ENCODE measurements at places on chromosomes 2 and 18. TPM values are rescaled to one million over a fixed set of nuclear protein-coding genes. Genes with fewer than 3 reads are reported as not detected.

- DNase-seq, result no peak
Observed at GRCh38 chr2:153462338-153462859, 16.2 kb downstream of the RPRM start.

GRCh38 chr2:223019390-223019930 lies 32.5 kb upstream of the KCNE4 start:
- DNase-seq, result no peak

DNA sequence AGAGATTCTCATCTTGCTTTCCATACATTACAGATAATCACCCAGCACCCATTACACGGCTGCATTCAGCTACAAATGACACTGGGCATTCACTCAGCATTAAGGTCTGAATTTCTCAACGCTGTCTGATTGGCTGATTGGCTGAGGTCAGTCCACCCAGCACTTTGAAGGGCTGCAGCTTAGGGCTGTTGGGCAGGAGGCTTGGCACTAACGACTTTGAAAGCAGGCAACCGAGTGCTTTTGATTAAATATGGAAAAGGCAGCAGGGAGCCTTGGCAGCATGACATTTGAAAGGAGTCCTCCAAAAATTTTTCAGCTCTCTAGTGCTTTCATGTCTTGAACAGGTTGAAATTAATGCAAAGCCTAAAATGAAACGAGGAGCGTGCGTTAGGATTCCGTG lies 253.0 kb downstream of the DCDC2C start:
- no peak for DNase-seq

DNA sequence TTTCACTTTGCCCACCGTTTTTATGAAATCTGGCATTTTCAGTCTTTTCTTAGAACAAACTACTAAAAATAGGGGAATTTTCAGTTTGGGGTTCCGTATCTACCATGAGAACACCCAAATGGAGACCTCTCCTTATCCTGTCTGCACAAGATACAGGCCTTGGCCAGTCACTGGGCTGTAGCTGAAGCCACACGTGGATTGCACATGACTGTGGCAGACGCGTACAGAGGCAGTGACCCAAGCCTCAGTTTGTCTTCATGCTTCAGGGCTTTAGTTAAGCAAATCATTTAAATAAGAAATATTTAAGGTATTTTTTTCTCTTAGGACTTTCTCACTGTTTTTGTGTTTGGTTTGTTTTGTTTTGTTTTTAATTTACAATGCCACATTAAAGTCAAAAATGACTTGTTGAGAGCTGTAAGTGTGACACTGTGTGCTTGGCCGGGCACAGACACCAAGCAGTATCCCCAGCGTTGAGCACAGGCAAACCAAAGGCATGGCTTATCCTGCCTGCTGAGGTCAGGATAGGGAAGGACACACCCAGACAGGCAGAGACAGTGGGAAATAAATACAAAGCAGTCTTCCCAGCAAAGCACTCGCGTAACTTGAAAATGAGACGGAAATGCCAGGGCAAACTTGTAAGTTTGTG lies 53.3 kb downstream of the TRAPPC12 start:
- no peak for DNase-seq

MC2R gene
- not detected for polyA plus RNA-seq

- no peak for DNase-seq
Observed at GRCh38 chr2:216858312-216858711, 1.6 kb downstream of the TNP1 start.

- DNase-seq, result no peak
Observed at GRCh38 chr2:132632000-132632649, 37.9 kb downstream of the LYPD1 start.

- no peak for DNase-seq
Observed at GRCh38 chr2:238706673-238707072, 141.2 kb upstream of the TWIST2 start.

DNA sequence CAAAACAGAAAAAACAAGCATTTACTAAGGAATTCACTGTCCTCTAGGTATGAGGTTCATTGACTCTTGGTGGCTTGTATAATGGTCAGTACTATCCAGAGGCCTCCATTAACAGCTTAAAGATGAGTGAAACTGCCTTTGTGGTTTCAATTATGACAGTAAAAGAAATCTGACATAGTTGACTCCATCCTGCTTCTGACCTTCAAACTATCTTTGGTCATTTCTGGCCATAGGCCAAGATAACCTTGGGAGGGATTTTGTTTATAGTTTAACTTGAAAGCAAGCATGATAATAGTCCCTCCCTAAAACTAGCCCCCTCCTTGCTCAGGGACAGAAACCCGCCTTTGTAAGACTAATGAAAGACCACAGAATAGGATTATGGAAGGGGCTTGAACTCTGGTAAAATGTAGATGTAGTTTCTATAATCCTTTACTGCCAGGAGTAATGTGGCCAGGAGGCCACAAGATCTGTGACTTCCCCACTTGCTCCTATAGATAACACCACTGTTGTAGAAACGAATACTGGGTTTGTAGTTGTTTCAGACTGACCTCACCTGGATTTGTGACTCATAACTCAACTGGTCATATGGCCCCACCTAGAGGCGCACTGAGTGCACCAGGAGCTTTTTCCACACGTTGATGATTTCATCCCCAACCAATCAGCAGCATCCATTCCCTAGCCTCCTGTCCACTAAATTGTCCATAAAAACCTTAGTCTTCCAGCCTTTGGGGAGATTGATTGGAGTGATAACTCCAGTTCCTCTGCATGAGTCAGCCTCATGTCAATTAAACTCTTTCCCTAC lies 8.6 kb upstream of the PLEKHM3 start:
- DNase-seq, result no peak

GRCh38 chr2:127678531-127678930 lies 3.2 kb upstream of the LIMS2 start:
- DNase-seq, result no peak

ZAP70 gene
- polyA plus RNA-seq, result 2.3 TPM

DSC2 gene
- polyA plus RNA-seq, result 47.2 TPM

GRCh38 chr18:35484034-35484433 lies 13.7 kb downstream of the INO80C start:
- no peak for DNase-seq

- DNase-seq, result no peak
Observed at GRCh38 chr18:45166836-45167551, 448.3 kb upstream of the SLC14A2 start.

DNA sequence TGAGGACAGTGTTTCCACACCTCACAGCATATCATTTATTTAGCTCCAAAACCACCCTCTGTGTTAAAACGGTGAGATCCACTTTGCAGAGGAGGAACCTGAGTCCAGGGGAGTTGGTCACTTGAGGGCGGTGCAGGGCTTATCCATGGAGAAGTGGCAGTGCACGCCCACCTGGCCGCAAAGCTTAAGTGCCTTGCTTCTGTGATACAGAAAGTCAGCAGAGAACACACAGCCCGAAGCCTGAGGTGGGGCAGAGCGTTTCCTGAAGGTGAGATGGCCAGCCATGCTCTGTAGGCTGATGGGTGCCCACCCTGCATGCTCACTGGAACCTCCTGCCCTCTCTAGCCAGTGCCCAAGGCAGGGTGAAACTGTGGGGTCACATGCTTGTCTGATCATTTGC lies 87.3 kb downstream of the SH3RF3 start:
- no peak for DNase-seq

- no peak for DNase-seq
Observed at GRCh38 chr2:102449370-102449974, 23.6 kb upstream of the SLC9A4 start.

GRCh38 chr2:232927793-232928550 lies 57.9 kb downstream of the SNORC start:
- no peak for DNase-seq

GRCh38 chr2:160752475-160753330 lies 259.1 kb upstream of the RBMS1 start:
- no peak for DNase-seq

GRCh38 chr2:119085613-119086012 lies 72.9 kb downstream of the C1QL2 start:
- no peak for DNase-seq

Measured in right renal cortex interstitium (tissue), 3 donors.